ENCODE measurements at places on chromosomes 3 and 15. TPM values are rescaled to one million over a fixed set of nuclear protein-coding genes. Genes with fewer than 3 reads are reported as not detected.

Gene FGF7
- 178 TPM for total RNA-seq

Gene MITF
- total RNA-seq = 23.3 TPM

GRCh38 chr3:111684640-111685039 is 89.5 kb upstream of the ZBED2 start:
- no peaks in the 10 kb centered on the region for H3K36me3 ChIP-seq
- no peaks in the 10 kb centered on the region for H3K4me1 ChIP-seq
- H3K27me3 ChIP-seq = no peaks in the 10 kb centered on the region
- DNase-seq = no peak
- no peak overlapping the region for H3K27ac ChIP-seq
- no peak overlapping the region for H3K4me3 ChIP-seq

DNA sequence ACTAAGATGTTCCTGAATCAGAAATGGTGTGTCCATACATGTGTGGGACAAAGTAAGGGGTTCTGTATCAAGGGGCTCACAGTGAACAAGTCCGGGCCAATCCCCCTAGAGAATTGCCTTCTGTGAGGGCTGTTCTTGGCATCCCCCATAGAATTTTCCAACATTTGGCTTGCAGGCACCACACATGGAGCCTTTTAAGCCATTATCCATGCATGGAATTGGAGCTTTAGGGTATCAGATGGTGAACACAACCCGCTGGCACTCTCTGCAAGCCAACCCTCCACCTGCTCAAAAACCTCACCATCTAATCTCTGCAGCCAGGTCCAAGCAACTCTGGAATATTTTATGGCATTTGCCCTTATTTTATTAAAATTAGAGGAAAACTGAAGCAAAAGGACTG is 278.7 kb downstream of the ERC2 start:
- DNase-seq = no peak
- H3K27ac ChIP-seq = no peak overlapping the region
- no peaks in the 10 kb centered on the region for H3K27me3 ChIP-seq
- no peak overlapping the region for H3K4me3 ChIP-seq
- no peaks in the 10 kb centered on the region for H3K4me1 ChIP-seq

DNA sequence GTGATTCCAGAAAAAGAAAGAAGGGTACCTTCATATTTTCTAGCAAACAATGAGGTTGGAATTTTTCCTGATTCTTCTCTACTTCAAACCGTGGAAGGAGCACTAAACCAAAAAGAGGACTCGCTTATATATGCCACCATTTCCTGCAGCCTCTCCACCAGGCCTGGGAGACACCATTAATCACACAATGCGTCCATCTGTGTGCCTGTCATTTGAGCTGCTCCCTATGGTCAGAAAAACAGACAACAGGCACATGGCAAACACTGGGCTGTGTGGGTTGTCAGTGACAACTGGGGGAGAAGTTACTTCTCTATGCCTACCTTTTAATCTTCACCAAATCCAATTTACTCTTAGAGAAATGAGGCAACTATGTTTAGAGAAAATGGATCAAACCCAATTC is 71.9 kb downstream of the NR2F2 start:
- H3K4me3 ChIP-seq = no peak overlapping the region
- H3K36me3 ChIP-seq = no peaks in the 10 kb centered on the region
- H3K27ac ChIP-seq = no peak overlapping the region
- DNase-seq = no peak

GRCh38 chr3:41369838-41370237 is 170.5 kb downstream of the CTNNB1 start:
- no peak for DNase-seq
- no peaks in the 10 kb centered on the region for H3K36me3 ChIP-seq
- H3K4me3 ChIP-seq = no peak overlapping the region
- H3K27ac ChIP-seq = no peak overlapping the region
- no peaks in the 10 kb centered on the region for H3K4me1 ChIP-seq

DNA sequence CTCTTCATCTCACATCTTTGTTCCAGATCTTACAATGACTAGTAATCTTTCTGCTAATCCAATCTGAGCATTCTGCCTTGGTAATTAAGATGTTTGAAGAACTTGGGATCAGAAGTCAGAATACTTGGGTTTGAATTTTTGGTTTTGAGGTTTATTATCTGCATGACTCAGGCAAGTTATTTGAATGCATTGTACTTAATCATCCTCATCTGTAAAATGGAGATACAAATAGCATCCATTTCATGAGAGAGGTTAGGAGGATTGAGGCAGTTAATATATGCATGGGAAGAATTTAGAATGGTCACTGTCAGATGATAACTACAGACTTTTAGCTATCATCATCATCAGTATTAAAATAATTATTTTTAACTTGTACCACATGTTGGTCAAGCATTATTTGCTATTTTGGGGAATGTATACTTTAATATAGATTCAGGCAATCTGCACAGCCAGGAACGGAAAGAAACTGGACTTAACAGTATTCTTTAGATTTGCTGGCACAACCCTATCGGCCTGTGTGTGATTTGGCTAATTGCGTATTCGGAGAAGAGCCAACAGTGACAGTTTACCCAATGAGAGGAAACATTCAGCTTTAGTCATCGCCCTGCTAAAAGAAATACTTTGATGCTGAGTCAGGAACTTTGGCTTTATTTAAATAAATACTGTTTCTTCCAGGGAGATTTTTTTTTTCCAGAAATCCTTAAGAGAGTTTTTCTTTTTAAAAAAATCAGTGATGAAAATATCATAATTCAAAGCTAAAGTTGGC is 600.0 kb downstream of the ROBO1 start:
- DNase-seq = no peak
- no peaks in the 10 kb centered on the region for H3K27me3 ChIP-seq
- H3K4me3 ChIP-seq = no peak overlapping the region
- H3K27ac ChIP-seq = no peak overlapping the region

DNA sequence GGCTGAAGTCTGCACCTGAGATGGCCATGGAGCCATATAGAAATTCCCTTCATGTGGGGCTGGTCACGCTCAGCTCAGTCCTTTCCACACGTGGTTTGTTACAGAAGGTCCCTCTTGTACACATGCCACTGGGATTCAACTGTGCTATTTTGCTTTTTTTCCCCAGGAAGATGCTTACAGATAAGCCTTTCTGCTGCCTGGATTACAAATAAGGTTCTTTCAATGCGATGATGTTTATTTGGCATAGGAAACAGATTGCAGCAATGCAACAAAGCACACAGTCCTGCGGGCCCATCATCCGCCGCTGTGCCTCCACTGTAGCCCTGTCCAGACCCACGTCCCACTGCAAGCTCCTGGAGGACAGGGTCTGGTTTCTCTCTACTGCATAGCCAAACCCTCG is 124.8 kb downstream of the XXYLT1 start:
- H3K27me3 ChIP-seq = no peaks in the 10 kb centered on the region
- H3K36me3 ChIP-seq = no peaks in the 10 kb centered on the region
- no peak for DNase-seq
- H3K4me1 ChIP-seq = no peaks in the 10 kb centered on the region
- H3K27ac ChIP-seq = no peak overlapping the region
- H3K4me3 ChIP-seq = no peak overlapping the region

All from breast epithelium (tissue), 4 donors.